ENCODE measurements at places on chromosomes 5 and 9.

DNA sequence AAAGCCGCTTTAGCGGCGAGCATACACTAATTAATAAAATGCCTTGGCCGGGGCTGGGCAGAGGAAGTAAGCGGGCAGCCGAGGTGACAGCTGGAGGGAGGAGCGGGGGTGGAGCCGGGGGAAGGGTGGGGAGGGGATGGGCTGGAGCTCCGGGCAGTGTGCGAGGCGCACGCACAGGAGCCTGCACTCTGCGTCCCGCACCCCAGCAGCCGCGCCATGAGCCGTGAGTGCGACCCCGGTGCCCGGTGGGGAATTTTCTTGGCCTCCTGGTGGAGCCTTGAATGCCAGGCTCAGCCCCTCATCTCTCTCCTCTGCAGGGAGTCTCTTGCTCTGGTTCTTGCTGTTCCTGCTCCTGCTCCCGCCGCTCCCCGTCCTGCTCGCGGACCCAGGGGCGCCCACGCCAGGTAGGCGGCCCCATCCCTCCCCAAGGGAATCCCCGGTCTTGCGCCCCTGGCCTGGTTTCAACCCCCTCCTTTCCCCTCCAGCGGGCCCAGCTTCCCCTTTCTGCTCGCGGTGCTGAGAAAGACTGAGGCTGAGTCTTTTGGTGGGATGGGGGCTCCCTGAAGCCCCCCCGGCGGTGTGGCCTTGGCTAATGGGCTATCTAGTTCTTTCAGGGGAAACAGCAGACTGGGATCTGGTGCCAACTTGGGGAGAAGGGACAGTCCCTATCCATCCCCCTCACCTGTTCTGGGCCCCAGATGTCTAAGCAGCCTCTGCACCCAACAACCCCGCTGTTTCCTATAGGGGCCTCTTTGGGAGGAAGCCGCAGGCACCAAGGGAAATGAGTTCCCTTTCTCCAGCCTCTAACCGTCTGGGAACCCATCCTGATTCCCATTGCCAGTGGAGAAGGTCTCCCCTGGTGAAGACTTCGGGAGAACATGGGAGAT is at the start of gene PTGS1:
Gene PTGS1, plus strand, starts transcription at position 156 of the 887 bp plus-strand sequence. Its CDS starts 61 bp downstream, at position 217.
- DNase-seq = no peak

GRCh38 chr5:139299486-139299885 is 5.9 kb downstream of the MATR3 start:
- no peak for DNase-seq

DNA sequence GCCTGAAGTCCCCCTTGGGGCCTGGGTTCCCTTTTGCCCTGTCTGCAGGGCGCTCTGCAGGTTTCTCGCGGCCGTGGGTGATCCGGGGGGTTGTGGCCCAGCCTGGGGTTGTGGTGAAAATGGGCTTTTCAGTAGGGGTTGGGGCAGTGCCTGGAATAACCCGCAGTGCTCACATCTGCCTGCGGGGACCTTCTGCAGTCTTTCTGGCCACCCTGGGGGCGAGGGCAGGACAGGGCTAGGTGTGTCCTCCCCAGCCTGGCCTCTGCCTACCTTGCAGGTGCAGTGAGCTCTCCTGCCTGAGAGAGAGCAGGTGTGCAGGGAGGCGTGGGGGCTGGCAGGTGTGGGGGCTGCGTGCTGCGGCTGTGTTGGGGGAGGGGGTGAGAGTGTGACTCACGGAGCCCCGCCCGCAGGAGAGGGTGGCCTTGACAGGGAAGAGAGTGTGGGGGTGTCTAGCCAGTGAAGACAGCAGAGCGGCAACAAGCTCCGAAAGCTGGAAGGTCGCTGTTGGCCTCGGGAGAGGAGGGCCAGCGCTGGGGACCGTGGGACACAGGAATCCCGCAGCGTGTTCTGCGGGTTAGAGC is 131.4 kb downstream of the MRPL36 start:
- no peak for DNase-seq

DNA sequence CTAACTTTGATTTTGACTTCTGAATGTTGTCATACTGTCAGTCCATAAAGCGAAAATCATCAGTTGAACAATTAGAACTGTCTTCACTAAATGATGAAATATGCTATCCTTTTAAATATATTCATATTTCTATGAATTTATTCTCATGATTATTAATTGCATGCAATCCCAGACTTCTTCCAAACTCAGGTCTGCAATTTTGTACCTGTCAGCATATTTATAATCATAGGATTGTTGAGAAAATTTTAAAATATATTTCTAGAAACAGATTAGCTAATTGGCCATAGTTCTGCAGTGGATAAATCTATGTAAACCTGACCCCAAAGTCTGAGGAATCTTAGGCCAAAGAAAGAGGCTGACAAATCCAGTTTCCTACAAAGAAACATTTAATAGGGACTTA is 347.5 kb downstream of the SLCO4C1 start:
- no peak for DNase-seq

DNA sequence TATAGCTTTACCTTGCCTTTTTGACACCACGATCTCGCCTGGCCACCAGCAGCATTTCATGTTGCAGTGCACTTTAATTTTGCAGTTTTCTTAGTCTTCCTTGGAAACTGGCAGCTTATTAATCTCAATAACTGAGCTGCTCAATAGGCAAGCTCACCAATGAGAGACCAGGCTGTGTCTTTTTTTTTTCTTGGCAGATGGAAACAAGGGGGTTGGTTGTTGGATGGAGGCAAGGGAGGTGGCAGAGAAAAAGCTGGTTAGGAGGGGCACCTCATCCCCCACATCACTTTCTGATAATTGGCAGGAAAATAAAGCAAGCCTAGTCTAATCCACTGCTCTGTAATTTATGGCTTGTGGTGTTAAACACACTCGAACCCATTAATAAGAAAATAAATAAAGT is 324.5 kb upstream of the WWC1 start:
- DNase-seq = no peak

DNA sequence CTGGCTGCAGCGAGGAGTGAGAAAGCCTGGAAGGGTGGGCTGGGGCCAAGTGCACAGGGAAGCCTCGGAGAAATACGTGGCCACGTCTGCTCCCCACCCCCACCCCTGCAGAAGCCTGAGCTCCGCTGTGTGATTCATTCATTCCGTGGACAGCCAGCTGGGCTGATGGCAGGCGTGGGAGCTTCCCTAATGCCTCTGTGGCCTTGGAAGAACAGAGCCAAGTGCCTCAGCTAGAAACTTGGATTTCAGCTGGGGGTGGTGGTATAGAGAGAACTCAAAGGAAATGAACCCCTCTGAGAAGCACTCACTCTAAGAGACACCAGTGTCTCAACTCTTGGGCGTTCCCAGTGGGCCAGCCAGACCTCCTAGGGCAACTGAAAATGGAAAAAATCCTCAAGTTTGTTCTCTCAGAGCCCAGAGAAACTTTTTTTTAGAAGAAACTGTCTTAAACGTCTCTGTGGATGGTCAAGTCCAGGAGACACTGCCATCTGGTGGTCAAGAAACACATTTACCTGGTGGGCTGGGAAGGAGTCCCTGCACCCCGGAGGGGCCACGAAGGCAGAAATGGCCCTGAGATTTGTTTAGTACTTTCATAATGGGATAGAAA is 18.0 kb downstream of the ATOX1 start:
- peak; percentile 13 for DNase-seq

DNA sequence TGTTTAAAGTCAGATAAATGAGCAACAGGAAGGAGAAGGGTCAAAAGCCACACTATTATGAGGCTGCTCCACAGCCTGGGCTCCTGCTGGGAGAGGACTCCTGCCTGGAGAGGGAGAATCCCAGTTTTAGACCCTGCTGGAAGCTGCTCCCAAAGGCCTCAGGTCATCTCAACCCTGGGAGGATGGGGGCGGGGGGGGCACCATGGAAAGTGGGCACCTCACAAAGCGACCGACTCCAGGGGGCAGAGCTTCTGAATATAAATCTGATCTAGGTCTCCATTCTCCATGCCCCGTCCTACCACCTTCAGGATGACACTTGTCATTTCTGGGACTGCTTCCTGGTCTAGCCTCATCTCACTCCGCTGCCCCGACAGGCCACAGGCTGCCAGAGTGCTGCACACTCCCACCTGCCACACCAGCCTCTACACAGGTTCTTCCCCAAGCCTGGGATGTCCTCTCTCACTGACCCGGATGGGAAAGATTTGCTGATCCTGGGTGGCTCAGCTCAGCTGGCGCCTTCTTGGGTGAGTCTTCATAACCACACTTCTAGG is 183.4 kb downstream of the GAPVD1 start:
- DNase-seq = no peak

- DNase-seq = no peak
Measured at GRCh38 chr9:13332571-13332970, 53.1 kb upstream of the MPDZ start.

GRCh38 chr9:97853056-97853843 is at the start of gene FOXE1:
Gene FOXE1, plus strand, starts transcription at chr9:97853226. Its CDS starts 689 bp downstream, at chr9:97853915.
- DNase-seq = no peak

DNA sequence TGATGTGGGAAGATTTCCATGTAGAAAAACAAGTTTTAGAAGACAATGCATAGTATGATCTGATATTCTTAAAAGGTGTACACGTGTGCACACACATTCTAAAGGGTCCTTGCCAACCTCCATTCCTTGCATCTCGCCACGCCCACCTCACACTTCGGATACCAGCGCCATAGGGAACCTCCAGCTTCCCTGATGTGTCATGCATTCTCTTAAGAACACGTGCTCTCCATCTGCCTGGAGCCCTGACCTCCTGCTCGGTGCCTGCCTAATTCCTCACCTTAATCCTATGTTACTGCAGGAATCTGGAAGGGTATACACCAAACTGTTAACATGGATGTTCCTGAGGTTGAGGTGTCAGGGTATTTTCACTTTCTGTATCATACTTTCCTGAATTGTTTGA is 63.1 kb downstream of the PTCD2 start:
- no peak for DNase-seq
